Tongue (tissue), 3 donors: ENCODE measurements at places on chromosomes 13 and 19. TPM values are rescaled to one million over a fixed set of nuclear protein-coding genes. Genes with fewer than 3 reads are reported as not detected.

- DNase-seq, result peak; percentile 86
These were observed 2.9 kb downstream of the HTR2A start for GRCh38 chr13:46893798-46894560.

GRCh38 chr13:24264976-24265375, 44.4 kb upstream of the C1QTNF9 start:
- DNase-seq, result no peak

DNA sequence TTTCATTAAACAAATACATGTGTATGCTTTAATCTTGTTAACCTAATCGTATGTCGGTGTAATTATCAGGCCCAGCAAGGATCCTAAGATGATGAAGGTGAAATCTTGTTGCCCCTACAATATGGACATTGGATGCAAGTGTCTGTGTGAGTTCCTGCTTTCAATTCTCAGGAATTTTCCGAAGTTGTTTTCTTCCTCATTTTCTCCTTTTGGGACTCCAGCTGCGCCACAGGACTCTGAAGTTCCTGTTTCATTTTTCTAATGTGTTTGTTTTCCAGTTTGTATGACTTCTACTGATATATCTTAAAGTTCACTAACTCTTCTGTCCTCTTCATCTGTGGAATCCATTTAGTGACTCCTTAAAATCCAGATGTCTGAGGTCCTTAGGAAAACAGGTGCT, 11.9 kb upstream of the OR7D2 start:
- no peak for DNase-seq

- peak; percentile 93 for DNase-seq
These were observed 152.4 kb downstream of the LMO7 start for GRCh38 chr13:75788481-75788981.

DNA sequence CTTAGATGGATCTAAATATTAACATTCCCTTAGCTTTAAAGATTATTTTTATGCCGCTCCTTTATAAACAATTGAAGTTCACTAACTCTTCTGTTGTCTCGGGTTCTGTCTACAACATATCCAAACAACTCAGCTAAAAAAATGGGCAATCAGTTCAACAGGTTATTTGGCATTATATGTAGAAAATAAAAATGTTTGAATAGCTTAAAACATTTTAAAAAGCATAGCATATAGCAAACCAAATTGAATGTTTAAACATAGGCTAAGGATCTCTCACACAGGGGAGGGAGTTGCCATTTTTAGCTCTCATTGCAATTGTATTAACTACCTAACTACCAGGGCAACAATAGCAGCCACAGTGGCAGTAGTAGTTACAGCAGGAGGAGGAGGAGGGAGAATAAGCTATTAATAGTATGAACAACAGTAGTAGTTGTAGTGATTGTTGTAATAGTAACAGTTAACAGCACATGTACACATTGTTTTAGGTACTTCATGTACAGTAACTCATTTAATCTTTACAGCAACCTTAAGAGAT, 404.2 kb downstream of the KCNRG start:
- no peak for DNase-seq

DNA sequence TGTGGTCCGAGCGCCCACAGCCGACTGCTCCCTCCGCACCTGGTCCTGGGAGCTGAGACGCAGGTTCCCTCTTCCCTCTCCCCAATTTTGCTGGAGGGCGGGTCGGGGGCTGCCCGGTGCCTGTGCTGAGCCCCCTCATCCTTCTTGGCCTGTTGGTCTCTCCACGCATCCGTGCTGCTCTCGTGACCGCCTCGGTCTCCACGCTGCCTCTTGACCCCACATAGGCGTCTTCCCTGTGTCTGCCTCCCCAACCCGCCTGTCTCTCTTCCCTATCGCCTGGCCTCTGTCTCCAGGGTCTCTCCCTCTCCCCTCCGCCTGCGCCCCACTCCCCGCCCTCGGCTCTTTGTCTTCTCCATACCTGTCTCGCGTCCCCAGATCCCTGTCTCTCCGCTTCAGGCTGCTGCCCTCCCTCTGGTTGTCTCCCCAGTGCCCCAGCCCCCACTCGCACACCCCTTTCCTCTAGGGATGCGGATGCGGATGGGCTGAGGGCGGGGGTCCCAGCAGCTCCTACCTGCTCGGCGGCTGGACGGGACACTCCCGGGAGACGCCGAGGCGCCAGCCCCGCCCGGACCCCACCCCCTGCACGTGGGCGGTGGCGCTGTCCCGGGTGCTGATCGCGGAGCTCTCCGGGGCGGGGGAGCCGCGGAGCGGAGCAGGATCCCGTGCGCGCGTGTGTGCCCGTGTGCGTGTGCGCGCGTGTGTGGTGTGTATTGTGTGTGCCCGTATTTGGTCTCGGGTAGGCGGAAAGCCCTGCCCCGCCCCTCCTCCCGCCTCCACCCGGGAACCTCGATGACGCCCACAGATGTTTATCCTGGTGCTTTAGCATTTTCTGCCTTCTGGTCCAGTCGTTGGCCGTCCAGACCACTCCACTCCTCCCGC, at the start of gene SYT5:
Gene SYT5 (minus strand): TSS at position 684 of the 879 bp plus-strand sequence. CDS start 1,248 bp downstream, outside the sequence.
- DNase-seq, result peak; percentile 62

- no peak for DNase-seq
These were observed 47.9 kb downstream of the DCT start for GRCh38 chr13:94431574-94431973.

GRCh38 chr13:72506706-72507105, 220.7 kb downstream of the MZT1 start:
- DNase-seq, result no peak

DNA sequence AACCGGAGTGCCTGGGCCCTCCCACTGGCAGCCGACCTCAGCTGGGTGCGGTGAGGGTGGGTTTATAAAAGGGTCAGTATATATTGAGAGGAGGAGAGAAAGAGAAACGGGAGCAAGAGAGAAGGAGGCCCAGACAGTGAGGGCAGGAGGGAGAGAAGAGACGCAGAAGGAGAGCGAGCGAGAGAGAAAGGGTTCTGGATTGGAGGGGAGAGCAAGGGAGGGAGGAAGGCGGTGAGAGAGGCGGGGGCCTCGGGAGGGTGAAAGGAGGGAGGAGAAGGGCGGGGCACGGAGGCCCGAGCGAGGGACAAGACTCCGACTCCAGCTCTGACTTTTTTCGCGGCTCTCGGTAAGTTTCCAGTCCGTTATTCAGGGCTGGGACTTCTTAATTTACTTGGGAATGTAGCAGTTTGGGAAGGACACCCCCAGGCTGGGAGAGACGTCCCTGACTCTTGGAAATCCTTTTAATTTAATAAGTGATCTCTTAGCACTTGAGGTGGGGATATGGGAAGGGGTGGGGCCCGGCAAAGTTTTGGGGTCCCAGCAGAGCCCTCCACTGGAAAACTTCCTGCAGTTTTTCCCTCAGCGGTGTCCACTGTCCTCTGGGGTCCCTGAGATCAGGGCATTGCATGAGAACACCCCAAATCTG, at the start of gene EMP3:
Gene EMP3 (plus strand): TSS at position 288 of the 646 bp plus-strand sequence. CDS start 1,293 bp downstream, outside the sequence.
- peak; percentile 96 for DNase-seq

GRCh38 chr19:15813916-15814315, 1.5 kb downstream of the OR10H1 start:
- DNase-seq, result no peak

- no peak for DNase-seq
These were observed 2227.9 kb upstream of the PCDH20 start for GRCh38 chr13:63643543-63643942.

GRCh38 chr13:91668866-91669495, 270.6 kb downstream of the GPC5 start:
- DNase-seq, result no peak

DNA sequence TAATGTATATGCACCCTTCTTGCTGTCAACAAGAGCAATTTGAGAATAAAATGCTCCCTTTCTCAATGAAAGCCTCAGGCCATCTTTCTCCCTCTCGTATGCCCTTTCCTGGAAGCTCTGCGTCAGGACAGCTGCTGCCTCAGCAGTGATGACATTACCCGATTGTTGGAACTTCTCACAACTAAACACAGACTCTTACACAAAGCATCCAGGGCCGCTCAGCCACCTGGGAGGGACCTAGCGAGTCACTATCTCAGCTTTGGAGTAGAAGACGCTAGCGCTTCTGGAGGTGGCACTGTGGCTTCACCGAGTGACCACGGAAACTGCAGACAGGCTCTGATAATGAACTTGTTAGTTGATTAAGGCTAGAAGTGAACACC, 153.2 kb upstream of the SOX1 start:
- DNase-seq, result peak; percentile 46

- DNase-seq, result peak; percentile 73
These were observed 69.2 kb downstream of the ZNF100 start for GRCh38 chr19:21698215-21698614.

GRCh38 chr13:28671126-28671792, 12.3 kb downstream of the POMP start:
- no peak for DNase-seq

DNA sequence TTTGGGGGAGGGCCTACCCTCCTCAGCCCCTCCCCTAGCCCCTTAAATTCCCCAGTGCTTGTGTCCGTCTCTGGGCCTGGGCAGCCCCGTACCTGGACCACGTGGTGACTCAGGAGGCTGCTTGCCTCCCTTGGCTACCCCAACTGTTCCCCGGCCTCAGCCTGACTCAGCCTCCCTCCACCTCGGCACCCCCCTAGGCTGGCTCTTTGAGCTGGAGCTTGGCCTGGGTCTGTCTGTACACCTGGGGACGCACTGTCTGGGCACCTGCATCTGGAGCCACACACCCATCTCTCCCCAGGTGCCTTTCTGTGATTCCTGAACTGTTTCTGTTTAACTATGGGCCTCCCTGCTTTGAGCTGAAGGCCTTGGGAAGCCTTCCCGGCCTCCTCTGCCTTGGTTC, 1.8 kb upstream of the KLK14 start:
- no peak for DNase-seq

DNA sequence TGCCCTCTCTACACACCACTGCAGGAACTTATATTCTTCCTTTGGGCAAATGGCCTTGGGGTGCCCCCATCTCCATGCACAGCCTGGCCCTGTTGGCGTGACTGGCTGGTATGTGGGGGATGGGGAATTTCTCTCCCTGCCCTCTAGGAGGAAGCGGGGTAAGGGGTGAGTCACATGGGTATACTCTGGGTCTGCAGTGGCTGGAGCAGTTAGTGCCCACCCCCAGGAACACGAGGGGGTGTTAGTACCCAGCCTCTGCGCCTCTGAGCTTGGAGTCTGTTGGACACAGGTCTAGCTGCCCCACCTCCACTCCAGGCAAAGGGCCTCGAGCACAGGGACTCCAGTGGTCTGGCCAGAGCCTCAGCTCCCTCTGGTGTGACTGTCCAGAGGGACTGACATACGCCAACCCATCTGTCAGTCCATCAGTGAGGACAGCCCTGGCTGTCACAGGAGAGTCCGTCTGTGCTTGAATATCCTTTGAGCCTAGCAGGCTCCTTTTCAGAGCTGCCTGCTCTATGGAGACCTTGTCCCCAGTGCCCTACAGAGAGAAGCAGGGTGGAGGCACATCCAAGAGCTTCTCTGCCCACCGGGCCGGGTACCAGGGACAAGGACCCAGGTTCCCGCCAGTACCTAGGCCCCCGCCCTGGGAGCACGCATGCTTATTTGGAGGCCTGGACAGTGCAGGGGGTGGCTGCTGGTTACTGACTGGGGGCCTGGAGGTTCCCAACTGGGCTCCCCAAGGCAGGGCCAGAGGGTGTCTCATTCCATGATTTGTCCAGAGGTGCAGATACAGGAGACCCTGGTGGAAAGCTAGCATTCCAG, 66.6 kb downstream of the CHST8 start:
- DNase-seq, result no peak

- no peak for DNase-seq
These were observed 345.3 kb downstream of the SLITRK1 start for GRCh38 chr13:83536941-83537340.

DNA sequence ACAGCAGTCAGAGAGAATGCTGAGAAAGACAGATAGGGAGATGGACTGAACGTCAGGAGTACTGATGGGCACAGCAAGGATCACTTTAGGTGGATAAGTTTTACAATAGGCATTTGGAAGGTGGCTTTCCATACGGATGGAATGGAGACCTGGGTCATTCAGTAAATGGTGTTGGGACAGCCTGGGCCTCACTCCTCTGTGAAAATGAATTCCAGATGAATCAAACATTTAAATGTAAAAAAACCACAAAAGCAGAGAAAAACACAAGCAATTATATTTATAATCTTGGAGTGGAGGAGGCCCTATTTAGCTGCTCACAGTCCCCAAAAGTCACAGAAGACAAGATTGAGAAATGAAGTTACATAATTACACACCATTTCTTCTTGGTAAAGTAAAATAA, 4.7 kb downstream of the IL17D start:
- DNase-seq, result no peak

DNA sequence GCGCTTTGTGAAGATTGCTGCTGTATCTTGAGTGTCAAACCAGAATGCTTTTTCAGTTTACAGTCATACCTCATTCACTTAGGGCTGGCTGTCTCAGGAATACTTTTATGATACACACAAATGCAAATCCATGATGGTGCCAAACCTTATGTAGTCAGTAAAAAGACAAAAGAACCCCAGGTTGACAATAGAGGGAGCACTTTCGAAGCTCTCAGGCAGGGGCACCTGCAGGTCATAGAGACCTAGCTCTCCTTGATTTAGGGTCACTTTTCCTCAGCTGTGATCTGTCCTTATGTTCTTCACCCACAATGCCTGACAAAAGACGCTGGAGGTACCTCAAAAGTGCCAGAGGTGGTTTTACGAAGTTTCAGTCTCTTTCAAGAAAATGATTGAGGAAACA, 172.2 kb downstream of the DNAJC15 start:
- no peak for DNase-seq

- no peak for DNase-seq
These were observed 26.2 kb downstream of the EXOSC8 start for GRCh38 chr13:37026771-37027170.

DNA sequence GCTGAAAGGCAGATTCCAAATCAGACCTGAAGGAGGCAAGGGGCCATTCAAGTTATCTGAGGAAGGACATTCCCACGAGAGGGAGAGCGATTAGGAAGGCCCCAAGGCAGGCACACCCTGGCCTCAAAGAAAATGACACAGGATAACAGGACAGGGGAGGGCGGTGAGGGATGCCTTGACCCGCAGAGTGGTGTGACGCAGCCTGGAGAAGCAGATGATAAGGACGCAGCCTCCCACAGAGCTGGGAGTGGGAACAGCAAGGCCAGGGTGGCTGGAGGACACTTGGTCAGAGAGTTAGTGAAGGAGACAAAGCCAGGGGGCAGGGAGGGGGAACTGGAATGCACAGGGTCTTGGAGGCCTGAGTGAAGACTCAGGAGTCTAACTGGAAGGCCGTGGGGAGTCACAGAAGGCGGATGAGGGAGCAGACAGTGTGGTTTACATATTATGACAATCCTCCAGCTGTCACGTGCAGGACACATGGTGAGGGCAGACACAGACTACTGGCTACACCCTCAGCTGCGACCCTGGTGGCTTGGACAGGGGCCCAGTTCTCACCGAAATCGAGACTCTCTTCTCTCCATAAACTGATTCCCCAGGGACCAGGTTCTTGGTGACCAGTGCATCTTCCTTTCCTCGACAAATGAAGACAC, 5.8 kb upstream of the DYRK1B start:
- peak; percentile 47 for DNase-seq

The ATXN8OS gene
- total RNA-seq, result not detected

The FBXL12 gene
- 16.3 TPM for total RNA-seq

The AP1M2 gene
- 13.8 TPM for total RNA-seq

The NBEA gene
- 23.8 TPM for total RNA-seq

The ZNF491 gene
- total RNA-seq, result 4.4 TPM

The DOHH gene
- total RNA-seq, result 15.8 TPM

The NAA16 gene
- total RNA-seq, result 36.3 TPM

The MYO16 gene
- total RNA-seq, result 12.2 TPM

The UBE2L5 gene
- total RNA-seq, result not detected

The SLITRK6 gene
- total RNA-seq, result 10.5 TPM

The DHX34 gene
- total RNA-seq, result 9.3 TPM

The KLK6 gene
- total RNA-seq, result not detected

The CUL4A gene
- 198 TPM for total RNA-seq

The VSTM2B gene
- not detected for total RNA-seq

The SLC25A41 gene
- 0.41 TPM for total RNA-seq
